ENCODE measurements at places on chromosomes 5 and 9. TPM values are rescaled to one million over a fixed set of nuclear protein-coding genes. Genes with fewer than 3 reads are reported as not detected.

UNC5A gene
- polyA plus RNA-seq, result 1.0 TPM

SLC1A1 gene
- polyA plus RNA-seq, result 42.5 TPM

SH3RF2 gene
- 31.9 TPM for polyA plus RNA-seq

DNA sequence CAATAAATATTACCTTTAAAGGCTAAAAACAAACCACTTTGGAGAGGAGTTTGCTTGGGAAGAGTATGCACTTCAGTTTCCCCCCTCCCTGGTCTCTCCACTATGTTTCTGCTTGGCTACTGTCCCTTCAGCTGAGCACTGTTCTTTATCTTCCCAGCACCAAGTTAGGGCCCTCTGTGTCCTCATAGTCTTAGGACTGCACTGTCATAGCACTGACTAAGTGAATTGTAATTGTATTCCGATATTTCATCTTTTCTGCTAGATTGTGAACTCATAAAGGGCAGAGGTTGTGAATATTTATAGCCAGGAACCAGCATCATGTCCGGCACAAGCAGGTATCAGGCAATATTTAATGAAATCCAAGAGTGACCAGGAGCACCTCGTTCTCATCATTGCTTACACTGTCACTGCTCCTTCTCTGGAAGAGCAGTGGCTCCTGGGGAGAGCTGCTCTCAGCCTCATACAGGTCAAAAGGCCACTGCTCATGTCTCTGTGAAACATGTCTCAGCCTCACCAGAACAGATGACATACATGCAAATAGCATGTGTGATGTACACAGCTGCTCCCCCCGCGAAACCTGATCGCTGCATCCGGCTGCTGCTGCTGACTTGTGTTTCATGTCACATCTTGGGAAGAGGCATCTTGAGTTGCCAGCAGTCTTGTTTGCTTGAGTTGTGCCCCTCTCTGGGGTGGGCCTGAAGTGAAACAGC lies 279.7 kb upstream of the MSX2 start:
- no peak for DNase-seq

DNA sequence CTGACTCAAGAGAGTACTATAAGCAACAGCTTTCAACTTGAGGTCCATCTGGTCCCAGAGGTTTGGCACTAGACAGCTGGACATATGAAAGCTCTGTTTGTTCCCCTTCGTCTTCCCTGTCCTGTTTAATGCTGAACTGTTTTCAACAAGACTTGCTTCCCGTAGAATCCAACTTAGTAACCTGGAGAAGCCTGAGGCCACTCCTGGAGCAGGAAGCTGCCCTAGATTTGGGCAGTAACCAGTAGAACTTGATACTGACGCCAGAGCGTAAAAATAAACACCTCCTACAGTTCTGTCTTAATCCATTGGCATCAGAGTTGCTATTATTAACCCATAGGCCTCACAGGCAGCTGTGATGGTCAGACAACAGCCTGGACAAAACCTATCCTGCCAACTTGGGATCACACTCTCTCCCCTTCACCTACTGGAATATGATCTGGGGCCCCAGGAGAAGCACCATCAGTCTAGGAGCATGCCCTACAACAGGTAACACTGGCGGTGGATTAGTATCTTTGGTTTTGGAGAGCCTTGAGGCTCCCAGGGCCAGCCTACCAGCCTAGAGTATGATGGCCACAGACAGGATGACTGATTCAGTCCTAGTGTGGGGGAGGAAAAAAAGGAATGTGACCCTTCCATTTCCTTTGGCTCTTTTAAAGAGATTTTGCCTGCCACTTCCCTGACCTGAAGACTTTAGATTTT lies 29.2 kb downstream of the RUSC2 start:
- no peak for DNase-seq

CCDC69 gene
- 45.3 TPM for polyA plus RNA-seq

GRCh38 chr9:120110520-120110919 lies 469.4 kb downstream of the CDK5RAP2 start:
- DNase-seq, result no peak

DNA sequence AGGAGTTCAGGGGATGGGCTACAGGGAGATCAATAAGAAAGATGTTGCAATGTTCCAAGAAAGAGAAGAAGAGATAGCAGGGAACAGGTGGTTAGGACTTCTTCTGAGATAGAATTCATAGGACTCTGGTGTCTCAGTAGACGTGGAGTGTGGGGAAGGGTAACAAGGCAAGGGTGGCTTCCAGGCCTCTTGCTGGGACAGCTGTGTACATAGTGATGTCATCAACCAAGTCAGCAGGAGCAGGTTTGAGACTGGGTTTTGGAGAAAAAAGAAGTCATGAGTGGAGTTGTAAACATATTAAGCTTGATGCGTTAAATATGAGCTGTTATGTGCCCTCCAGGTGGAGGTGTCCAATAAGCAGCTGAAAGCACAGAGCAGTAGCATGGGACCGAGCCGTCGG lies 211.8 kb upstream of the RASEF start:
- no peak for DNase-seq

DNA sequence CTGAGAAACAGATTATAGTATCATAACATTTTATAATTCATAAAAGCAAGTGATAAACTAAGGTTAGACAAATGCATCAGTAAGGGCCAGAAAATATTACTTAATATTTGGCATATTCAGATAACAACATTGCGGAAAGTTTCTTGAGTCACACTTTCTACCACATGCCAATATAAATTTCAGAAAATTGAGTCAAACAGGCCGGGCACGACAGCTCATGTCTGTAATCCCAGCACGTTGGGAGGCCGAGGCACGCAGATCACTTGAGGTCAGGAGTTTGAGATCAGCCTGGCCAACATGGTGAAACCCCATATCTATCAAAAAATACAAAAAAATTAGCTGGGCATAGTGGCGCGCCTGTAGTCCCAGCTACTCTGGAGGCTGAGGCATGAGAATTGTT lies 47.1 kb downstream of the SLC38A9 start:
- DNase-seq, result no peak

GRCh38 chr9:80881320-80881719 lies 808.0 kb downstream of the TLE1 start:
- no peak for DNase-seq

DNA sequence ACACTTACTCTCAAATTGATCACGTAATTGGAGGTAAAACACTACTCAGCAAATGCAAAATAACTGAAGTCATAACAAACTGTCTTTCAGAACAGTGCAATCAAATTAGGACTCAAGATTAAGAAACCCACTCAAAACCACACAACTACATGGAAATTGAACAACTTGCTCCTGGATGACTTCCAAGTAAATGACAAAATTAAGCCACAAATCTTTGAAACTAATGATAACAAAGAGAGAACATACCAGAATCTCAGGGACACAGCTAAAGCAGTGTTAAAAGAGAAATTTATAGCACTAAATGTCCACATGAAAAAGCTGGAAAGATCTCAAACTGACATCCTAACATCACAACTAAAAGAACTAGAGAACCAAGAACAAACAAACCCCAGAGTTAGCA lies 540.5 kb upstream of the CDH18 start:
- DNase-seq, result no peak

PRLR gene
- 56.0 TPM for polyA plus RNA-seq

DELE1 gene
- polyA plus RNA-seq, result 123 TPM

- peak; percentile 32 for DNase-seq
Observed at GRCh38 chr9:2126331-2126803, 111.2 kb downstream of the SMARCA2 start.

- no peak for DNase-seq
Observed at GRCh38 chr9:135850737-135851136, 56.6 kb downstream of the CAMSAP1 start.

NXNL2 gene
- 0.57 TPM for polyA plus RNA-seq

DNA sequence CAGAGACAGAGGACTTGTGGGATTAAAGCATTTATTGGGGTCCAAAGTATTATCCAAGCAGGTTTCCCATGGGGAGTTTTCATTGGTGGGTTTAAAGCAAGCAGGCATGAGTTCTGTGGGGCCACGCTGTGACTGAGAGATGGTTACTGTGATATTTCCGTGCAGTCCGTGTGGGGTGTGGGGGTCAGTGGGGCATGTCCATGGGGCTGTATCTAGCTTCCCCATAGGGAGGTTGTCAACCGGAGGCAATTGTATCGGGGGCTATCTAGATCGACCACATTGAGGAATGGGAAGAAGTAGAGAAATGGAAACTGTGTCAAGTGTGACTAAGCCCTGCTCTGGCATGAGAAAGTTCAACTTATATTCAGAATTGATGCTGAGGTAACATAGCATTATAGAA lies 7.1 kb upstream of the RPS23 start:
- no peak for DNase-seq

MLANA gene
- polyA plus RNA-seq, result 0.54 TPM

DNA sequence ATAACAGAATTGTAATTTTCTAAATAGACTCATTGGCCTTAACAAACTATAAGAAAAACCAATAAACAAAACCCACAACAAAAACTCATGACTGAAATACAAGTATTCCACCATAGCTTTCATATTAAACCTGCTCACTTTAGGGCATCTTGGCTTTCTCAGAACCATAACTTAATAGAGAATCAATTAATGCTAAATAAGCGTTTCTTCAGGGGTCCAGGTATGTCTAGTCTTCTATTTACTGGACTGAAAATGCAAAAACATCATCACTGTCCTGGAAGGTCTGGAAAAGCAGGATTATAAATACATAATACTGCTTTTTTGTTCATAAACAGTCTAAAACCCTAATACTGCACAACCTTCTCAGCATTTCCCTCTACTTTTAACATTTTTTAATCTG lies 6.2 kb upstream of the SMIM27 start:
- no peak for DNase-seq

Measured in large intestine (tissue), 12 donors.